CD4-positive, alpha-beta T cell treated with Interleukin-17A for 1 hour (primary cell): ENCODE measurements at places on chromosomes 7 and 10.

GRCh38 chr7:38977685-38978084, at the start of gene POU6F2:
Gene POU6F2 (plus strand): TSS chr7:38977909. CDS start chr7:38977954, 45 bp downstream.
- DNase-seq, result no peak

- no peak for DNase-seq
Observed at GRCh38 chr10:119029613-119030420, at the start of gene NANOS1. Gene NANOS1 (plus strand): TSS chr10:119029714. CDS start chr10:119029802, 88 bp downstream.

DNA sequence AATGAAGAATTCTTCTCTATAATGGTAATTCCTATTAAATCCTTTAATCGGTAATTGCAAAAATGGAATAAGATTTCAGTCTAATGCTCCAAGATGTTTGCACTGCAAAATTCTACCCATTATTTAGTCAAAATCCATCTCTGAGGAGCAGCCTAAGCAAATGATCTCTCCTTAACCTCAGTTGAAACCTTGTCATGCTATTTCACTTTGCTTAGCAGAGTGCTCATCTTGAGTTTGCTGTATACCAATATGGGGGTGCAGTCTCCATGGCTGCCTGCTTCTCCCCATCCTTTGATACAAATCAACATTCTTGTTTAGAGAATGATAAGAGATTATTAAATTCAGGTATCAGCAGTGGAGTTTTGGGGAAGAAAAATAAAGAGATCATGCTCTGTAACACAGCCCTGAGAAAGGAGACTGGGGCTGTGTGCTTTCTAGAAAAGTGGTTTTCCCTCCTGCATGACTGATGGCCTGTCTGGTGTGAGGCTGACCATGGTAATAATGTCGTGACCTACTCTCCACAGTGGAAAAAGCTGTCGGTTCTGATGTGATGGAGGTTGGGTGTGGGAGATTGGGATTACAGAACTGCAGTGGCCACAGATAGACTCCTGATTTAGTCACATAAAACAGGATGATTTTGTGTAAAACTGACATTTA, 982.1 kb downstream of the NRG3 start:
- DNase-seq, result no peak

GRCh38 chr10:5163487-5163886, 21.5 kb downstream of the AKR1C8 start:
- DNase-seq, result no peak

GRCh38 chr10:100155936-100156335, 29.9 kb downstream of the ERLIN1 start:
- DNase-seq, result no peak

DNA sequence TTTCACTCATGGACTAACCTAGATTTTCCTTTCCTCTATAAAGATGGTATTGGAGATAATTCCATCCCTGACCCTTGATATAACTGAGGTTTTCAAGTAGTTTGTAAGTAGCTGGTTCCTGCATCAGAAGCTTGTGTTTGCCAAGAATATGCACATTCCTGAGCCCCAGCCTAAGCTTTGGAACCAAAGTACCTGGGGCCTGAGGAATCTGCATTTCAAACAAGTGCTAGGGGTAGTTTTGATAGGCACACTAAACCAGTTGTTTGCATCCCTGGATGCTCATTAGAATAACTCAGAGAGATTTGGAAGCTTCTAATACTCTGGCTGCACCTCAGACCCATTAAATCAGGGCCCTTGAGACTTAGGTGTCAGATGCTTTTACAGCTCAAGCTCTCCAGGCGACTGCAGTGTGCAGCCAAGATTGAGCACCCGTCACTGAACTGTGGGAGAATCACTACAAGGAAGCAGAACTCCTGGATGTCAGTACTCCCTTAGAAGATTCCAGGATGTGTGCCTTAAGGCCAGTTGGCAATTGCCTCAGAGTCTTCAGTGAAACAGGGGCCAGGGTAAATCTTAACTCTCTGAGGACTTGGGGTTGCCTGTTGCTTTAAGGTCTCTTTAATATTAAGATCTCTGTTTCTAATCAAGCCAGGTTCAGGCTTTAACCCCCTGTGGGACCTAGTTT, 565.0 kb downstream of the REEP3 start:
- DNase-seq, result no peak

GRCh38 chr7:36025190-36025589, 127.9 kb upstream of the EEPD1 start:
- DNase-seq, result no peak

DNA sequence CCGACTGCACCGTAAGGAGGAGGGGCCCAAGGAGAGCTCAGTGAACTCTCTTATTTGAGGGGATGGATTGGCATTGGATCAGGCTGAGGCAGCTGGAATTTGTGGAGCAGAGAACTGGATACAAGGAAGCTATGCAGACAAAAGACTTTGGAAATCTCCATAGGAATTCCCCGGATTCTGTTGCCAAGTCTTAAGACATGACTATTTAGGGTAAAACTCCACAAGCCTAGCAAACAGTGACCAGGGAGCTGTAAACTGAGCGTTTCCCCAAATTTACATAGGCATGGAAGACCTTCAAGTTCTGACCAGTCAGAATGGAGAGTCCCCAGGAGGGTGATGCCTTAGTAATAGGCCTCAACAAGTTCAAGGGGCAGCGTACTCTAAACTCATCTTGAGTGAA, 82.5 kb upstream of the PCBD1 start:
- no peak for DNase-seq

DNA sequence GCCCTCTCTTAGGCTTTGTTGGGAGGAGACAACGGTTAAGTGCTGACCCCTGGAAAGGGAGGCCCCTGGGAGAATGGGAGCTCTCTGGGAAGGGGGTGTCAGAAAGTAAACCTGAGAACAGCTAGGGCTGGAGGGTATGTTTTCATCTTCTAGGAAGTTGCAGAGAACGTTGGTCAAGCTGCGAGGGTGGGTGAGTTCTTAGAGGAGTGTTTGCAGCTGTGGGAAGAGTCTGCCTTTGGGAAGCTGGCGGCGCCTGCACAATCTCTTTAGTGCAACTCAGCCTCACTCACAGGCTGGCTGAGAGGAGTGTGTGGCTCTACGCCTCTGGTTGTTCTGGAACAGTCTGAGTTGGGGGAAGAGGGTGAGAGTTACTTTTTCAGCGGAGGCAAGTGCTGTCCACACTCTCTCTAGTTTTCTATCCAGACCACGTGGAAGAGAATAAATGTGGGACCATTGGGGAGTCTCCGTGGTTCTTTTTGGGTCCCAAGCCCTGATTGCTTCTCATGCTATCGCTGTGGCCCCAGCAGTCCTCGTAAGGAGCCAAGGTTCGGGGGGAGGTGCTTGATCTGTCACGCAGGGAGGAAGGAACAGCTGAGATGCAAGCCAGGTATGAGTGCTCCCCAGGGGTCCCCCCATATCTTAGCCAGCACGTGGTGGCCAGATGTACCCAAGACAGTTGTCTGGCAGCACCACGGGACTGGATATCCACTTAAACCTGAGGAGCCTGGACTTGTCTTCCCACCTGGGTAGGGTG, 237.2 kb downstream of the BUB3 start:
- no peak for DNase-seq

- DNase-seq, result no peak
Observed at GRCh38 chr10:45136256-45136655, 135.5 kb downstream of the ZNF22 start.
